Activated B cell treated with CpG ODN at 0.5 μM for 24 hours (primary cell): ENCODE measurements at places on chromosomes 4 and X. TPM values are rescaled to one million over a fixed set of nuclear protein-coding genes. Genes with fewer than 3 reads are reported as not detected.

Gene SSX1
- not detected in 2 replicates for total RNA-seq

- peaks cover 6% of the 10 kb centered on the region for H3K4me1 ChIP-seq
- peaks cover 36% of the 10 kb centered on the region for H3K27me3 ChIP-seq
- no peaks in the 10 kb centered on the region for H3K36me3 ChIP-seq
- H3K4me3 ChIP-seq, result no peak overlapping the region
- no peak for DNase-seq
These were observed 106.4 kb downstream of the DHX15 start for GRCh38 chr4:24477919-24478318.

- peak; percentile 74 for DNase-seq
- H3K4me1 ChIP-seq, result peaks cover 46% of the 10 kb centered on the region
- H3K36me3 ChIP-seq, result peaks cover 4% of the 10 kb centered on the region
- no peaks in the 10 kb centered on the region for H3K27me3 ChIP-seq
These were observed 78.8 kb upstream of the BCOR start for GRCh38 chrX:40176351-40177116.

Gene EGF
- total RNA-seq, result not detected in 2 replicates

DNA sequence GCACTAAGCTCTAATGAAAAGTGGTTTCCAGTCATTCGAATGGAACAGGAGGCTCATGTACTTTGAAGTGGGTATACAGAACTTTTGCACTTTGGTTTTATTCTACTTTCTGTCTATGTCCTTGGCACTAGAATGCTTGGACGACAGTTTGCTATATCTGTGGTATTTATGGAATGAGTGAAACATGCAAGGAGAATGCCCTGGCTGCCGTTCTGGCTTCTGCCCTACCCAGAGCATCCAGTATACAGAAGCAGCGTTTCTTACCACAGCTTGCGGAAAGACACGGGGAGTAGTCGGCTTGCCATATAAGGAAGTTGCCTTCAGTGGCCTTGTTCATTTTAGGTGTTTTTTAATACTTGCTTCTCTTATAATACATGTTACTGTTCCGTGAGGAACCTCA lies 98.0 kb downstream of the TBL1X start:
- H3K27ac ChIP-seq, result no peak overlapping the region
- peaks cover 23% of the 10 kb centered on the region for H3K4me1 ChIP-seq
- no peak overlapping the region for H3K4me3 ChIP-seq

- no peak for DNase-seq
- no peak overlapping the region for H3K4me3 ChIP-seq
- H3K27me3 ChIP-seq, result no peaks in the 10 kb centered on the region
- peaks cover 78% of the 10 kb centered on the region for H3K36me3 ChIP-seq
- H3K27ac ChIP-seq, result peak overlapping the region; percentile 83
These were observed 164.6 kb downstream of the BANK1 start for GRCh38 chr4:101954975-101955678.

GRCh38 chr4:89615051-89615450 lies 221.9 kb downstream of the SNCA start:
- no peak for DNase-seq
- no peak overlapping the region for H3K27ac ChIP-seq
- no peak overlapping the region for H3K4me3 ChIP-seq
- H3K4me1 ChIP-seq, result no peaks in the 10 kb centered on the region
- H3K27me3 ChIP-seq, result no peaks in the 10 kb centered on the region
- H3K36me3 ChIP-seq, result no peaks in the 10 kb centered on the region

Gene NUDT9
- 18.5 and 21.1 TPM in 2 replicates for total RNA-seq

Gene MAGEE1
- 3.1 and 3.3 TPM in 2 replicates for total RNA-seq

Gene SGCB
- total RNA-seq, result 6.5 and 10.8 TPM in 2 replicates

- H3K4me3 ChIP-seq, result no peak overlapping the region
- H3K27ac ChIP-seq, result no peak overlapping the region
- no peaks in the 10 kb centered on the region for H3K4me1 ChIP-seq
- H3K27me3 ChIP-seq, result no peaks in the 10 kb centered on the region
- DNase-seq, result no peak
These were observed 389.0 kb upstream of the ZFP42 start for GRCh38 chr4:187606581-187606980.

DNA sequence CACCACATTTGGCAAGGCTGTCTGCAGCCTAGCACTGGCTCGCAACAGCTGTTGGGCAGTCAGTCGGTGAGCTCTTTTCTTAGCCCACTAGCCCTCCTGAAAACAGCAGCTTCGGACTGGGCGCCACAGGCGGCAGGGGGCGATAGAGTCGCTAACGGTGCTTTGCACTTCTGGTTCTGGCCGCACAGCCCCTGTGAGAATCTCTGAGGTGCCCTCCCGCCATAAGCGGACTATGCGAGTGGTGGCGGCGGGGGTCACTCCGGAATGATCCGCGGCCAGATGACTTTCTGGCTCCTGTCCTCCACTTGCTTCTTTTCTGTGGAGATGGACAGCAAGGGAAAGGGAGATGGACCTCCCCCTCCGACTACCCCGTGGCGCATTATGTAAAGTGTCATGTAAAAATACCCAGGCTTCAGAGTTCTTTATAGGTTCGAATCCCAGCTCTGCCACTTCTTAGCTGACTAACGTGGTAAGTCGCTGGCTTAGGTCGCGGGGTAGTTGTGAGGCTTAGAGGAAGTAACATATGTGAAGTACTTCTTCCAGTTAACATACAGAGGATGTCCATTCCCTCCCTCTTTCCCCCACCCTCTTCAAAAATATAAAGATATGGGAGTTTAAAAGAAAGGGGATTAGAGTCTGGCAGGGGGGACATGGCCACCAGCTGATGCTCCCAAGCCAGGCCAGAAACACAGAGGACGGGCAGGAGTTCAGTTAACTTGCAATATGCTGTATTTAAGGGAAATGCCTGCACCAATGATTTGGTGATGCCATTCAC lies 11.0 kb downstream of the ARHGAP36 start:
- no peaks in the 10 kb centered on the region for H3K4me1 ChIP-seq
- DNase-seq, result no peak
- H3K27ac ChIP-seq, result no peak overlapping the region

Gene TEX13B
- total RNA-seq, result not detected in 2 replicates

DNA sequence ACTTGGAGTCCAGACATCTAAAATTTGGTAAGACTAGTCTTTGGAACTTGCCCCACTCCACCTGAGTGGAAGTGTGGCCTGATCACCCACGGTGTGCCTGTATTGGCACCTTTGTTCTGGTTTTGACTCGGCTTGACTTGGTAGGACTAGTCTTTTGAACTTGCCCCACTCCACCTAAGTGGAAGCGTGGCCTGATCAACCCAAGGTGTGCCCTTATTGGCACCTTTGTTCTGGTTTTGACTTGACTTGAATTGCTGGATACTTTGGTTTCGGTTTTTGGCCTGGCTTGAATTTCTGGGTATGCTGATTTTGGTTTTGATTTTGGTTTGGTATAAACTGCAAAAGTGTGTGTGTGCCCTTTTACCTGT lies 44.7 kb upstream of the UGT2B7 start:
- H3K36me3 ChIP-seq, result no peaks in the 10 kb centered on the region
- no peak for DNase-seq
- H3K4me1 ChIP-seq, result no peaks in the 10 kb centered on the region
- no peaks in the 10 kb centered on the region for H3K27me3 ChIP-seq

DNA sequence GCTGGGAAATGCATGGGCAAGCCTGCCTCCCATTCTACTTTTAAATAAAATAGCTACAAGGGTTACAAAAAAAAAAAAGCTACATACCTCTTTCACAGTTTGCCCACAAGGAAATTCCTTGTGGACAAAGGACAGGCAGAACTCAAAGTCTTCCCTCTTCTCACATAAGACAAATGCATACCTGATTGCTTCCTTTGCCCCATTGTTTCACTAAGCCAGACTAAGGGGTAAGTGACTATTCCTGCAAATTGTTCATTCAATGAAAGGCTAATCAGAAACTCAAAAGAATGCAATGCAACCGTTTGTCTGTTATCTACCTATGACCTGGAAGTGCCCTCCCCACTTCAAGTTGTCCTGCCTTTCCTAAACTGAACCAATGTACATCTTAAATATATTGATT lies 780.6 kb downstream of the FAM133A start:
- no peaks in the 10 kb centered on the region for H3K27me3 ChIP-seq
- DNase-seq, result no peak
- H3K36me3 ChIP-seq, result no peaks in the 10 kb centered on the region
- H3K4me3 ChIP-seq, result no peak overlapping the region
- H3K27ac ChIP-seq, result no peak overlapping the region
- H3K4me1 ChIP-seq, result no peaks in the 10 kb centered on the region

DNA sequence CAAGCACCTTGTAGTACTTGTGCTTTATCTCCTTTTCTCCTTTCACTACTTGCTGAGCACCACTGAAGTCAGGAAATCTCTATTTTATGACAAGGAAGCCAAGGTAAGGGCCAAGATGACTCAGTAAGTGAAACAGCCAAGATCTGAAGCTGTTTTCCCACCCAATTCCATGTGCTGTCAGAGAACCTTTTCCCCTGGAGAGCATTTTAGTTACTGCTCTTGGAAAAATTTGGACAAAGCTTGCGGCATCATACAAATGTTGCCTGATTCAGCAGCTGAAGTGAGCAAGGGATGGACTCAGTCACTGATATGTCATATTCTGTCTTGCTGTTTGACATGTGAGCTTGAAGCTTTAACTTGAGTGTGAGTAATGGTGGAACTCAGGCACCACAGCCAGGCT lies 391.4 kb downstream of the RAB28 start:
- no peak for DNase-seq
- no peaks in the 10 kb centered on the region for H3K36me3 ChIP-seq
- H3K27ac ChIP-seq, result no peak overlapping the region
- H3K4me1 ChIP-seq, result no peaks in the 10 kb centered on the region
- H3K27me3 ChIP-seq, result no peaks in the 10 kb centered on the region

Gene FHIP1A
- 0.04 and 0.07 TPM in 2 replicates for total RNA-seq

GRCh38 chrX:1358793-1359476 lies 22.4 kb downstream of the IL3RA start:
- H3K27me3 ChIP-seq, result no peaks in the 10 kb centered on the region
- peaks cover 29% of the 10 kb centered on the region for H3K36me3 ChIP-seq
- no peak overlapping the region for H3K27ac ChIP-seq
- no peak overlapping the region for H3K4me3 ChIP-seq

- H3K4me3 ChIP-seq, result no peak overlapping the region
- H3K27me3 ChIP-seq, result no peaks in the 10 kb centered on the region
- no peak overlapping the region for H3K27ac ChIP-seq
- H3K36me3 ChIP-seq, result peaks cover 40% of the 10 kb centered on the region
These were observed 141.1 kb downstream of the FBXW7 start for GRCh38 chr4:152394791-152395190.

DNA sequence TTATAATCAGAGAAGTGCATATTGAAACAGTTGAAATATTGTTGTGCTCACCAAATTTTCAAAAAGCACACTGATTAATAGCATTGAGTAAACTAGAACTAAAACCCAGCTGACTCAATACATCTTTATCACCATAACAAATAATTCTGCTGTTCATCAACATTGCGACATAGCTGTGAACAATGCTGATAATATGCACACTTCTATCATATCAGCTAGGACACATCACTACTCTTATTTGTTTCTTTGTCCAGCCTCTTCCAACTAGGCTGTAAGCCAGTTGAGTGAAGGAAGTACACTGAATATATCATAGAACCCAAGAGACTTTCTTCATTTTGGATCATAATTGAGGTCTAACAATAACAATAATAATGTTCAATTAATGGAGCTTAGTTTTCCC lies 349.7 kb downstream of the IQCM start:
- no peaks in the 10 kb centered on the region for H3K4me1 ChIP-seq
- no peak overlapping the region for H3K4me3 ChIP-seq
- DNase-seq, result no peak
- no peaks in the 10 kb centered on the region for H3K27me3 ChIP-seq
- H3K27ac ChIP-seq, result no peak overlapping the region

GRCh38 chr4:122458625-122459024 lies 2.1 kb upstream of the IL2 start:
- no peak for DNase-seq
- no peaks in the 10 kb centered on the region for H3K36me3 ChIP-seq
- H3K4me1 ChIP-seq, result peaks cover 17% of the 10 kb centered on the region

Gene F9
- total RNA-seq, result not detected in 2 replicates

GRCh38 chr4:52421811-52422213 lies 237.3 kb downstream of the USP46 start:
- H3K4me3 ChIP-seq, result no peak overlapping the region
- H3K27ac ChIP-seq, result no peak overlapping the region
- no peak for DNase-seq
- no peaks in the 10 kb centered on the region for H3K4me1 ChIP-seq

Gene NUP62CL
- total RNA-seq, result 1.1 and 1.4 TPM in 2 replicates

DNA sequence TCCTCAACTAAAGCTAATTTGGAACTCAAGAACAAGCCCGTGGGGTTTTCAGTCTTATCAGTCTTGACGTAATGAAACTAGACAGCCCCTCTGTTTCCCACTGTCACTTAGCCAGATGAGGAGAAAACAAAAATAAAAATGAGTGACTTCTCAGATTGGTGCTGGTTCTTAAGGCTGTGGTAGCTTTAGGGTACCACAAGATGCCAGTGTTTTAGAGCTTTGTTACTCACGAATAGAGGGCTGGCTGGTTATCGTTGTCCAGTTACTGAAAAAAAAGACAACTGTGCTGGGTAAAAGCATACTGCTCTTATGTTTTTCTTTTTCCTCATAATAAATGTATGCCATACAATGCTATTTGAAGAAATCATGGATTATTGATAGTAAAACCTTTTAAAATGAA lies 796.7 kb downstream of the RAPGEF2 start:
- no peaks in the 10 kb centered on the region for H3K4me1 ChIP-seq
- no peak overlapping the region for H3K27ac ChIP-seq
- no peaks in the 10 kb centered on the region for H3K36me3 ChIP-seq

Gene IGSF1
- total RNA-seq, result not detected in 2 replicates

GRCh38 chr4:48205107-48205506 lies 64.5 kb downstream of the TEC start:
- H3K27ac ChIP-seq, result peak overlapping the region; percentile 1
- no peak overlapping the region for H3K4me3 ChIP-seq
- DNase-seq, result no peak
- no peaks in the 10 kb centered on the region for H3K27me3 ChIP-seq

- no peak for DNase-seq
- H3K4me1 ChIP-seq, result no peaks in the 10 kb centered on the region
- no peak overlapping the region for H3K27ac ChIP-seq
- H3K27me3 ChIP-seq, result no peaks in the 10 kb centered on the region
- H3K4me3 ChIP-seq, result no peak overlapping the region
- H3K36me3 ChIP-seq, result no peaks in the 10 kb centered on the region
These were observed 561.4 kb downstream of the ZIC3 start for GRCh38 chrX:138127314-138127713.

Gene SMIM10
- 1.3 and 1.4 TPM in 2 replicates for total RNA-seq

Gene SUPT20HL1
- not detected in 2 replicates for total RNA-seq

Gene SSX4B
- total RNA-seq, result not detected in 2 replicates

GRCh38 chrX:153395613-153396319 lies 5.4 kb downstream of the PNMA6E start:
- H3K4me3 ChIP-seq, result no peak overlapping the region
- no peaks in the 10 kb centered on the region for H3K36me3 ChIP-seq
- no peak overlapping the region for H3K27ac ChIP-seq
- peaks cover 6% of the 10 kb centered on the region for H3K4me1 ChIP-seq
- DNase-seq, result no peak
